Trophoblast cell (in vitro differentiated cells and primary cell): ENCODE measurements at places on chromosomes 6 and 20.
A peak's percentile ranks its signal among the peaks of the same experiment; 100 is the strongest.

GRCh38 chr6:157464653-157465535 lies 83.9 kb downstream of the ZDHHC14 start:
- no peak for DNase-seq
- no peak overlapping the region for H3K27ac ChIP-seq
- H3K4me1 ChIP-seq, result peaks cover 41% of the 10 kb centered on the region
- H3K4me3 ChIP-seq, result no peak overlapping the region
- H3K36me3 ChIP-seq, result no peaks in the 10 kb centered on the region

DNA sequence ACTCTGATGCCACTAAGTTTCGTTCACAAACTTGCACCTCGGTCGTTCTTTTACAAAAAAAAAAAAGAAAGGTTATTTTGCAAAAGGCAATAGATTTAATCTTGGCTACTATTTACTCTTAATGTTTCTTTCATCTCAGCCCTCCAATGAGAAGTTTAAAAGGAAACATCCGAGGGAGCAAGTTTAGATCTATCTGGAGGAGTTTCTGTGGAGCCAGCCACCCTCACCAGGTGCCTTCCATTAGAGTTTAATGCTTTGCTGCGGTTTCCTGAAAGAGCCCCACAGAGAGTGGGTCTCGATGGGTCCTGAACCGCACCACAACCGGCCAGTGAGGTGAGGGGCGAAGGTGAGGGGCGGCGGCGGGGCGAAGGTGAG lies 632 bp downstream of the PRKN start:
- no peaks in the 10 kb centered on the region for H3K36me3 ChIP-seq
- peak overlapping the region; percentile 98 for H3K4me3 ChIP-seq
- H3K4me1 ChIP-seq, result no peaks in the 10 kb centered on the region
- H3K27me3 ChIP-seq, result no peaks in the 10 kb centered on the region
- no peak overlapping the region for H3K27ac ChIP-seq

- H3K36me3 ChIP-seq, result peaks cover 2% of the 10 kb centered on the region
- peaks cover 3% of the 10 kb centered on the region for H3K4me1 ChIP-seq
- DNase-seq, result no peak
Observed at GRCh38 chr20:21373436-21373835, 23.9 kb downstream of the NKX2-4 start.

- H3K4me1 ChIP-seq, result no peaks in the 10 kb centered on the region
- H3K27ac ChIP-seq, result no peak overlapping the region
- no peak for DNase-seq
- no peak overlapping the region for H3K4me3 ChIP-seq
- no peaks in the 10 kb centered on the region for H3K27me3 ChIP-seq
Observed at GRCh38 chr6:56093776-56094175, 153.6 kb downstream of the COL21A1 start.

- DNase-seq, result peak; percentile 17
- no peak overlapping the region for H3K27ac ChIP-seq
- no peaks in the 10 kb centered on the region for H3K4me1 ChIP-seq
- no peaks in the 10 kb centered on the region for H3K27me3 ChIP-seq
- no peak overlapping the region for H3K4me3 ChIP-seq
- no peaks in the 10 kb centered on the region for H3K36me3 ChIP-seq
Observed at GRCh38 chr20:9458138-9458796, 56.1 kb upstream of the LAMP5 start.

GRCh38 chr6:108760126-108761050 lies 87.8 kb upstream of the ARMC2 start:
- H3K4me3 ChIP-seq, result no peak overlapping the region
- DNase-seq, result peak; percentile 80
- no peaks in the 10 kb centered on the region for H3K27me3 ChIP-seq

DNA sequence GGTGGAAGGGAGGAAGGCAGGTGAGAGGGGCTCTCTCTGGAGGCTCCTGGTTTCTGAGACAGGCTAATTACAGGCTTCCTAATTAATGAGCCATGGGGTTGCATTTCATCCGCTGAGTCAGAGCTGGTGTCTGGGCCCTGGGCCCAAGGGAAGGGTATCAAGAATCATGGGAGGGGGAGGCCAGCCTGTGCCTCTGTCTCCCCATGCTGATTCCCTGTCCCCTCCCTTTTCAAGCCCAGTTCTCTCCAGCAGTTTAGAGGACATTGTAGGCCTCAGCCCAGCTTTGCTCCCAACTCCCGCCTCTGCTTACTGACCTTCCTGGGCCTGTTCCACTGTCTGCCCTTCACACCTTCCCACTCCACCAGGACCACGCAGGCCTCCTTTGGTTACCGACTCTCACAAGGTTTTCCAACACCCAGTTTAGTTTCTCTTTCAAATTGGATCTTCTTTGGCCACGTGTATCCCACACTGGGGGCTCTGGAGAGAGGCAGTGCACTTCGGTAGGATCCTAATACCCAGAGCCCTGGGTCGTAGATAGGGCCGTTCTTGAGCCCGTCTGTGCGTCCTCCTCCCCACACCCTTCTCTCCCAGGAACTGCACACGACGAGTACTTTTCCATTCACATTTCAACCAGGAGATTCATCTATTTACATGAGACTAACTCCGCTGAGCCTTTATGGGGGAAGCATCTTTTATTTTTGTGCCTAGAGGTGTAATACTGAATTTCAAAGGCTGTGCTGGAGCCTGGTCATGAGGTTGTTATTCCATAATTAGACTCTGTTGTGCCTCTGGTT lies 18.2 kb upstream of the AVP start:
- no peak for DNase-seq
- no peak overlapping the region for H3K27ac ChIP-seq
- no peaks in the 10 kb centered on the region for H3K27me3 ChIP-seq
- no peaks in the 10 kb centered on the region for H3K4me1 ChIP-seq
- H3K4me3 ChIP-seq, result no peak overlapping the region

DNA sequence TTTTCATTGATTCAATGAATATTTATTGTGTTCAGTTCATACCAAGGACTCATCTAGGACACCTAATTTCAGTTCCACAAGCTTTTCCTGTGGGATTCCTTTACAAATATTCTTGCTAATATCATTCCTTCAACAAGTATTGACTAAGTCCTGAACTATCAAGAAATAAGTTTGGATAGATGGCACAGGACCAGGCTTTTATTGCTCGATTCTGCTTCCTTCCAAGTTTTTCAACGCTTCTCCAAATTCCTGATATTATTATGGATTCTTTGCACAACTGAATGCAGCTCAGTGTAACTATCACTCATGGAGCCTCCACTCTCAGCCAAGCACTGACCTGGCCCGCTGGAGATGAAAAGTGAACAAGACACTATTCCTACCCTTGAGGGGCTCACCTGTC lies 32.7 kb upstream of the COL21A1 start:
- no peaks in the 10 kb centered on the region for H3K27me3 ChIP-seq
- no peak overlapping the region for H3K4me3 ChIP-seq
- H3K27ac ChIP-seq, result no peak overlapping the region
- H3K4me1 ChIP-seq, result no peaks in the 10 kb centered on the region

- no peak overlapping the region for H3K27ac ChIP-seq
- DNase-seq, result no peak
- H3K4me3 ChIP-seq, result no peak overlapping the region
- H3K27me3 ChIP-seq, result no peaks in the 10 kb centered on the region
Observed at GRCh38 chr20:45432294-45432693, 16.4 kb downstream of the PIGT start.

- H3K27me3 ChIP-seq, result no peaks in the 10 kb centered on the region
- no peak overlapping the region for H3K4me3 ChIP-seq
- peaks cover 6% of the 10 kb centered on the region for H3K4me1 ChIP-seq
- H3K27ac ChIP-seq, result no peak overlapping the region
- peaks cover 5% of the 10 kb centered on the region for H3K36me3 ChIP-seq
- DNase-seq, result no peak
Observed at GRCh38 chr6:166464068-166465002, 81.6 kb upstream of the MPC1 start.

- no peak for DNase-seq
- no peaks in the 10 kb centered on the region for H3K27me3 ChIP-seq
- no peak overlapping the region for H3K27ac ChIP-seq
Observed at GRCh38 chr20:38291966-38292365, 12.0 kb upstream of the BPI start.

- DNase-seq, result peak; percentile 75
- H3K27me3 ChIP-seq, result no peaks in the 10 kb centered on the region
- H3K4me1 ChIP-seq, result peaks cover 5% of the 10 kb centered on the region
Observed at GRCh38 chr6:107618672-107619071, 128.8 kb downstream of the SOBP start.

- H3K36me3 ChIP-seq, result no peaks in the 10 kb centered on the region
- no peaks in the 10 kb centered on the region for H3K4me1 ChIP-seq
- no peak overlapping the region for H3K4me3 ChIP-seq
- DNase-seq, result no peak
- H3K27ac ChIP-seq, result no peak overlapping the region
Observed at GRCh38 chr6:116827561-116828240, 1.2 kb downstream of the GPRC6A start.

DNA sequence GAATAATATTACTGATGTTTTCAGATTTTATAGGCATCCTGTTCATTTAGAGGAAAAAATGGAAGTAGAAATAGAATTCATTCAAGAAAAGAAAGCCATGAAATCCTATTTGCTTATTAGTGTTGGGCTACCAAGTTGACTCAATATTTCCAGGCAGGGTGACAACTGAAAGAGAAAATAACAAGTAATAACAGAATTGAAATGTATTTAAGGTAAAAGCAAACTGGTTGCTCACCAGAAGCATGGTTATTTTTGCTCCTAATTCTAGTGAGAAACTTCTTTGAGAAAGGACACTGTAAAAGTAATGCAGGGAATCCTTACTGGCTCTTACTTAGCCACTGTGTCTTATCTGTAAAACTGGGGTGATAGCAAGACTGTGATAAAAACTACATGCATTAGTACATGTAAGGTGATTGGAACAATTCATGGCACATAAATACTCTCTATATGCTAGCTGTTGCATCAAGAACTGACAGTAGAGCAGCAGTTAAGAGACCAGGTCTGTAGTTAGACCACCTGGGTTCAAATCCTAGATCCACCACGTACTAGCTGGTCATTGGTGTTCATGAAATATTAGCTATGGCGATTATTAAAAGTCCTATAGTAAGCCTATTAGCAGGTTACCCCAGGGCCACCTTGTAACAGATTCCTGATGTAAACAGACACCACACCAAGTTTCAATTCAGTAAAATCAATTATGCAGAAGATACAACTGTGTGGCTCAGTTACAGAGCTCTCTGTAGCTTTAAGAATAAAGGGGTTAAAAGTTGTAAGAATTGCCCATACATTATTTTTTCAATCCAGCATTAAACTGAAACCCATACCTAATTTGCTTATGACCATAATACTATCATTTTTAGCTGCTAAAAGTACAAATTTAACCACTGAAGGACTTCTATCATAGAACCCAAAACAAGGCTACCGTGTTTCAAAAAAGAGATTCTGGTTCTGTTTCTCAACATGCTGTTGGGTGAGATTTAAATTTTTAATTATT lies 159.2 kb upstream of the COL21A1 start:
- no peaks in the 10 kb centered on the region for H3K27me3 ChIP-seq
- H3K36me3 ChIP-seq, result no peaks in the 10 kb centered on the region
- no peak overlapping the region for H3K27ac ChIP-seq

DNA sequence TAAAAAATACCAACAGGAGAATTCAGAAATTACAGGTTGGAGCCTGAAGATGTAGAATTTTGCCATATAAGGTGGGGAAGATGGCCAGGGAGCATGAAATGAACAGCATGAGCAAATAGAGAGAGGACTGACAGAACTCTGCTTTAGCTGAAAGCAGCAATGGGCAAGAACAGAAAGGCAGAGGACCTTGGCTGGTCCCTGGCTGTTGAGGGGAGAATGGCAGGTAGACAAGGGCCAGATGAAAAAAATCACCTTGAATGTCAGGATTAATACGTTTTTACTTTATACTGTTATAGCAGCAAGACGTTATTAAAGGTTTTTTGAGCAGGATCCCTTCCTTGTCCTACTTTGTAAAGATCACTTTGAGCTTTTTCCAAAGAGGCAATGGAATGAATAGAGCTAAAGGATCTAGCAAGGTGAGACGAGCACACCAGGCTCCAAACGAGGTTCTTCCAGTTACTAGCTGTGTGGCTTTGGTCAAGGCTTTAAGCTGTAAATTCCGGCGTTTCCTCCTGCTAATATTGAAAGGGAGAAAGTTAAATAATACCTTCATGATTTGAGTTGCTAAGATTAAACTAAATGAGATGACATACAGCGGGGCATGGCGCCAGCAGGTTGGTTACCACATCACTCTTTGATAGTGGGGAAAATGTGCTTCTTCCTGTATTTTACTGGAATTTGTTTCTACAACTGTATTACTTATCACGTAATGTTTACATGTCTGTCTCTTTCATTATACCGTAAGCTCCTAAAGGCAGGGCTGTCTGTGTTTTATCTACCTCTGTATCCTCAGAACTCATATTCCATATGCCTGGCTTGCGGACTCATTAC lies 776 bp downstream of the PPIL1 start:
- H3K27me3 ChIP-seq, result no peaks in the 10 kb centered on the region
- H3K4me1 ChIP-seq, result peaks cover 6% of the 10 kb centered on the region
- peak; percentile 45 for DNase-seq

DNA sequence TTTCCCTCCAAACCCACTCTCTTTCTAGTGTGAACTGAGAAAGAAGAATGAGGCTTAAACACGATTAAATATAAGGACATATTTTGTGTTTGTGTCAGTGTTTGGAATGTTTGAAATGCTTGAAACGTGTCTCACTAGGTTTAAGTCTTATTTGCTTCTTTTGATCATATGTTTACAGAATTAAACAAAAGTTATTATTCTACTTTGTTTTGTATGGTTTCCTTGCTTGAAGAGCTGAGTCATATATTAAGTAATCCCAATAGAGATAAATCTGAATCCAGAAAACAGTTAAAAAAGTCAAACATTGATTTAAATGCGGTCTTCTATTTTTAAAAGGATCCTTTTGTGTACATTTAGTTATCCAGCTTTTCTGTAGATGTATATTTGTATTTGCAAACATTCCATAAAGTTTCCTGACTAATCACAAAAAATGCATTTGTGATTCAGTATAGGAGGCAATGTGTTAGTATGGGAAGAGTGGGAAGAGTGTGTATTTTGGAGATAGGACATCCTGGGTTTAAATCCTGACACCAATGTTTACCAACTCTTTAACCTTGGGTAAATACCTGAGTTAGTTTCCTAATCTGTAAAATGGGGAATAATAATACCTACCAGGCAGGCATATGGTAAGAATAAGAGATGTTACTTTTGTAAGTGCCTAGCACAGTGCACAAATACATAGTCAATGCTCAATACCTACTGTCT lies 72.9 kb downstream of the TSBP1 start:
- H3K27me3 ChIP-seq, result no peaks in the 10 kb centered on the region
- peak; percentile 4 for DNase-seq
- H3K27ac ChIP-seq, result no peak overlapping the region
- H3K4me1 ChIP-seq, result no peaks in the 10 kb centered on the region
- H3K36me3 ChIP-seq, result no peaks in the 10 kb centered on the region

GRCh38 chr6:121055572-121056163 lies 278.6 kb downstream of the TBC1D32 start:
- no peak overlapping the region for H3K4me3 ChIP-seq
- no peaks in the 10 kb centered on the region for H3K4me1 ChIP-seq
- peak; percentile 87 for DNase-seq
- no peak overlapping the region for H3K27ac ChIP-seq
